ENCODE measurements at places on chromosomes 1 and 21.
A peak's percentile ranks its signal among the peaks of the same experiment; 100 is the strongest.

DNA sequence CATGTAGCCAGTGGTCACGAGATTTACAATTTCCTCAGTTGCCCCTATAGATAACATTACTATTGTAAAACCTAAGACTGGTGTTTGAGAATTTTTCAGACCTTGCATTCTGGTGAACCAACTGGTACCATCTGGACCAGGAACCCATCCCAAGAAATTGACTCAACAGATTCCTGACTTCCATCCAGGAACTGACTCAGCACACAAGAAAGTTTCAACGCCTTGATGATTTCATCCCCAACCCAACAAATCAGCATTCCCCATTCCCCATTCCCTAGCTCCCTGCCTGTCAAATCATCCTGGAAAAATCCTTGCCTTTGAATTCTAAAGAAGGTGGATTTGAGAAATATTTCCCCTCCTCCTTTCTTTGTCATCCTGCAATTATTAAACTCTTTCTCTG, 529.8 kb upstream of the PRMT6 start:
- no peak for DNase-seq

- no peak for DNase-seq
These were observed 90.0 kb upstream of the COL6A1 start for GRCh38 chr21:45891388-45892155.

- DNase-seq, result no peak
These were observed 4.2 kb downstream of the ADCY10 start for GRCh38 chr1:167909691-167910180.

DNA sequence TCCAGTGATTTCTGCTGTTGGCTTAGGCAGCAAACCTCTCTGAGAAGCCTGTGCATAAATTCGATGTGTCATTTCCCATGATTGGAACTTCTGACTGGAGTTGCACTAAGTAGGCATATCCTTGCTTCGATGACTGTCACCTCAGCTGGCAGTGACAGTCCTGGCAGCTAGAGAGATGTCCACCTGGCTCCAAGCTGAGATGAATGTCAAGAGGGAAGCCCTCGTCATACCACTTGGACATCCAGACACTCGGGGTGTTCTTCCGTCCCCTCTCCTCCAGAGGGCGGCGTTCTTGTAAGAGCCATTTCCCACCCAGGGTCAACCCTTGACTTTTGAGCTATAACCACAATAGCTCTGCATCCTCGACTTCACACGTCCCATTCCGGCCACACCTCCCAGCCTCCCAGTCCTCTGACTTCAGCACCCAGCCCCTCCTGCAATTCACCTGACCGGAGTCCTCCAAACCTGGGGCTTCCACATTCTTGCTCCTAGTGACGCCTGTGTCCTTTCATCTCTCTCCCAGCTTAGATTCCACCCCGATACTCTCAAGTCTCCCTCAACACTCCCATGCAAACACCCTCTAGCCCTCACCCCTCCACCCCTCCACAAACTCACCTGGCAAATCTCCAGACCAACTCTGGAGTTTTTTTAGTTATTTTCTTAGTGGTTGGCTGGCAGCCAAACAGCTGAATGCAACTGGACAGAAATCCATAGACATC, 17.3 kb downstream of the CA6 start:
- DNase-seq, result peak; percentile 38

DNA sequence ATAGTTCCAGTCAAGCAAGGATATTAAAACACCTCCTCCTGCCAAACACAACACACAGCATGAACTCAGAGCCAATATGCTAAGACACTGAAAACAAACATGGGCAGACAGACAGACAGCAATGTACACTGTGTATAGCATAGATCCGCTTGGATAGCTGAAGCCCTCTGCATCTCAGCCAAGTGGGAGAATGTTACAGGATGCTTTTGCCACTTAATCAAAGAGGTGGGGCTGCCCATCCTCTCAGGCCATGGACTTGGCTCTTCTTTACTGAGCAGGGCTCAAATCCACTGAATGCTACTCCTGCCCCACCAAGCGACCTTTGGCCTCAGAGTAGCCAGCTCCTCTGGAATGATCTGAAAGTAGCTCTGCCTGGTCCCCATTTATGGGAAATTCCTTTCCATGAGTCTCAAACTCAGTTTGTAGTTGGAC, 64.7 kb upstream of the NGF start:
- no peak for DNase-seq

All from HAP-1 (cell line).